Fibroblast of skin of right biceps (primary cell): ENCODE measurements at places on chromosomes 7 and 10.

GRCh38 chr10:79112881-79113431 is 44.2 kb downstream of the ZMIZ1 start:
- peak; percentile 84 for DNase-seq

GRCh38 chr7:33762911-33763306 is 142.4 kb upstream of the BMPER start:
- DNase-seq: peak; percentile 40

DNA sequence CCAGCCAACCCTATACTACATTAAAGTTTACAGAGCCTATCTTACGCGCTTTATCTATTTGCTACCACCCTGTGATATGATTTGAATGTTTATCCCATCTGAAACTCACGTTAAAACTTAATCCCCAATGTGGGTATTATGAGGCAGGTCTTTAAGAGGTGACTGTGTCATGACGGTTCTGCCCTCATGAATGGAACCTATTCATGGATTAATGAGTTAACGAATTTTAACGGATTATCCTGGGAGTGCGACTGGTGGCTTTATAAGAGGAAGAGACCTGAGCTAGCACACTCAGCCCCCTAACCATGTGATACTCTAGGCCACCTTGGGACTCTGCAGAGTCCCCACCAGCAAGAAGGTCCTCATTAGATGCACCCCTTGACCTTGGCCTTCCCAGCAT is 37.8 kb downstream of the SRPK2 start:
- DNase-seq: no peak

GRCh38 chr7:27647489-27647888 is 15.2 kb downstream of the HIBADH start:
- no peak for DNase-seq

- DNase-seq: no peak
Observed at GRCh38 chr7:2757361-2757903, 69.4 kb downstream of the AMZ1 start.

- no peak for DNase-seq
Observed at GRCh38 chr7:151871904-151872303, 5.0 kb downstream of the PRKAG2 start.

- no peak for DNase-seq
Observed at GRCh38 chr7:156611014-156612010, 29.3 kb upstream of the RNF32 start.

DNA sequence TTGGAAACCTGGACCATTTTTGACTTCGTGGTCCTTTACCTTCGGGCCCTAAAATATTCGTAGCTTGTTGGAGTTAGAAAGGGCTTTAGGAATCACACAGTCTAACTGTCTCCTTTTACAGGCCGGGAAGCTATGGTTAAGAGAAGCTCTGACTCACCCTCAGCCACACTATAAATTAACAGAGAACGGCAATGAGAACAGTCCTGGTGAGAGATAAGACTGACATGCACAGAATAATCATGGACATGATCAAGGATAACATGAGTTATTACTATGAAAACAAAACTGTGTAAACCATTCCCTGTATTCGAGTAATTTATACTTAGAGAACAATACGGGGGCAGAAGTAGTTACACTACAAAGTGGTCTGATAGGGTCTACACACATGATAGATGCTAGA is 162.5 kb upstream of the MALRD1 start:
- DNase-seq: peak; percentile 31

- DNase-seq: peak; percentile 18
Observed at GRCh38 chr10:112374724-112375541, 1.0 kb downstream of the ACSL5 start.

DNA sequence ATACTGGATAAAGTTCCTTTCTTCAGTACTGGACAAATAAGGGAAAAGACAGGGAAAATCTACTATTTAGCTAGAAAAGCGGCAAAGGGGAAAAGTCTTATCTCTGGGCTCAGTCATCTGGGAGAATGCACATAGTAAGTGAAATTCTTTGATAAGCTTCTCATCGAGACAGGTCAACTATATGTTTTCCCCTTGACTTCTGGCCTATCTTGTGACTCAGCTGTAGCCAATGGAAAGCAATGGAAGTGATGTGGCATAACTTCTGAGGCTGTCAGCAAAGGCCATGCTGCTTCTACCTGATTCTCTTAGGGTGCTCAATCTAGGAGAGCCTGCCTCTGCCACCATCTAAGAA is 91.9 kb downstream of the PCGF5 start:
- no peak for DNase-seq

GRCh38 chr7:2529161-2530070 is 9.8 kb downstream of the LFNG start:
- DNase-seq: no peak

- peak; percentile 51 for DNase-seq
Observed at GRCh38 chr7:130721486-130722277, 12.3 kb downstream of the KLF14 start.
